ENCODE measurements at places on chromosomes 5 and 9.

- no peak for DNase-seq
These were observed 169.0 kb downstream of the TRIM32 start for GRCh38 chr9:116855881-116856662.

GRCh38 chr5:74244406-74244805 is 396.1 kb downstream of the ENC1 start:
- no peak for DNase-seq

DNA sequence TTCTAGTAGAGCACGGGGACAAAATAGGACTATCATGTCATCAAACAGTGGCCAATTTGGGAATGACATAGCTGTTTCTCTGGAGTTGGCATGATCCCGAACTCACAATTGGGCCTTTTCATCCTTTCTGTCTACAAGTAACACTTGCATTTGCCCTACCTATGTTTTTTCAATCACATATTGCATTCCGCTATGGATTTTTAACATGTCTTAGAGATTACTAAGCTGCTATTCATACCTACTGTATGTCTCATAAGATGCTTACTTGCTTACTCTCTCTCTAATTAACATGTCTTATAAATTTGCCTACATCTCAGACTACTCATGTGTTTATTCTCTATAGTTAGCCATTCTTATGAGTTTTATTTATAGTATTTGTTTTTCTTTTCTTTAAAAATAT is 341.2 kb upstream of the CTNND2 start:
- no peak for DNase-seq

DNA sequence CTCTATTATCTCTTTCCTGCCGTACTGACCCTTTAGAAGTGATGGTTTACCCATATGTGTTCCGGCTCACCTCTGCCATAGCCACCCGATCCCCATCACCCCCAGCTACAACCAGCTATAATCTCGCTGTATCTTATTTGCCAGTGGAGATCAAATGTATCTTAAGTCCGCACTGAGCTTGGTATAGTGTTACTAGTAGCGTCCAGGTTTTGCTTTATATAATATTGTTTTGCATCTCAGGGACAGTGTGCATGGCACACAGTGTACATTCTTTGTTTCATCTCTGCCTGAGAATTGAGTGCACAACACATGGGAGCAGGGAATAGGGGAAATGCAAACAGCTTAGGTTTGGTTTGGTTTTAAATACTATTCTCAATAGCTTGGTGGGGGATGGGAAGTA is 135.8 kb upstream of the SNX2 start:
- no peak for DNase-seq

DNA sequence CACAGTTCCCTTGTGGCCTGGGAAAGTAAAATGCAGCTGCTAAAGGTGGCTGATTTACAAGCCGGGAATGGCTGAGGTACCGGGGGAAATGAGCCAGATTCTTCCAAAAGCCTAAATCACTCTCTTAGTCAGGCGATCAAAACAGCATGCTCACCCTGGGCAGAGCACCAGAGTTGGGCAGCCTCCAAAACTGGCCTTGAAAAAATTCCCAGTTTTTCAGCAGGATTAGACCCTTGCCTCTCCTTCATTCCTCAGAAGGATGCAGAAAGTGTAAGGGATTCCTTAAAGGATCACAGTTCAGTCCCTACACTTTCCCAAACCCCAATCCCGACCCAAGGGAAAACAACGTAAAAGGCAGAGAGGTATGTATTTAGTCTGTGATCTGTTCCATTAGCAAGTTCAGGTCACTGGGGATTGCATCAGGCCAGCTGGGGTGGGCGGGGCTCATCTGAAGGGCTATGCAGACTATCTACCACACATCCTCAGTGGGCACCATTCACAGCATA is 16.9 kb downstream of the TMEM174 start:
- no peak for DNase-seq

DNA sequence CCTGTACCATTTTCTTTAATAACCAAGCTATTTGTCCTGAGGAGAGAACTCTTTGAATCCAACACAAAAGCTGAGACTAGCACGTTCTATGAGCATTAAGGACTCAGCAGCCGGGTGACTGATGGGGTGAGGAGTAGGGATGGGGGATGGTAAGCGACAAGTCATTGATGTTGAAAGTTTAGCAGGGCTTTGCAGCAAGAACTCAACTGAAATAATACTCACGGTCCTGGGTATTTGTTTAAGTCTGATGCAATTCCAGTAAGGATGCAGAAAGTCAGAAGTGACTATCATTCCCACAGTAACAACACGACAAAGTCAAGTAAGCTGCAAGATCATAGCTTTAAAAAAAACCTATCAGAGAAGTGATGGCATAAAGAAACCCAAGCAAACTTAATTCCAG is 131.1 kb downstream of the ACTL7B start:
- DNase-seq: no peak
